ENCODE measurements at places on chromosomes 12 and 14.

DNA sequence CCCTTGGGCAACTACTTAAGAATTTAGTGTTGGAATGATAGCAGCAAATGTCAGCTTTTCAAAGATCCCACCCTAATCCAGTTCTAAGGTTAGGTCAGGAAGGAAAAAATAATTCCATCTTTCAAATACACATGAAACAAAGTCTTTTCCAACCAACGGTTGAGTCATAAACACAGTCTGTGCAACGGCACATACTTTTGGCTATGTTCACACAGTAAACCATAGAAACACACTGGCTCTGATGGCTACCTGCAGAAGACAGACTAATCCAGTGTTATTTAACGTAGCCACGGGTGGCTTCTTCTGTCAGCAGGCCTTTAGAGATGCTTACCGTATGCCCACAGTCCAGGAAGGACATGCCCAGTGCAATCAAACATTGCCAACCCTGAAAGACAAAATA, 35.7 kb downstream of the HIGD1C start:
- no peak for DNase-seq

GRCh38 chr14:92450351-92451070, 63.1 kb upstream of the RIN3 start:
- DNase-seq, result no peak

- no peak for DNase-seq
Observed at GRCh38 chr12:66387117-66387516, 84.8 kb downstream of the HELB start.

GRCh38 chr14:60197629-60198303, 32.6 kb upstream of the DHRS7 start:
- DNase-seq, result no peak

- peak; percentile 88 for DNase-seq
Observed at GRCh38 chr14:90409209-90409730, 12.4 kb downstream of the CALM1 start.

DNA sequence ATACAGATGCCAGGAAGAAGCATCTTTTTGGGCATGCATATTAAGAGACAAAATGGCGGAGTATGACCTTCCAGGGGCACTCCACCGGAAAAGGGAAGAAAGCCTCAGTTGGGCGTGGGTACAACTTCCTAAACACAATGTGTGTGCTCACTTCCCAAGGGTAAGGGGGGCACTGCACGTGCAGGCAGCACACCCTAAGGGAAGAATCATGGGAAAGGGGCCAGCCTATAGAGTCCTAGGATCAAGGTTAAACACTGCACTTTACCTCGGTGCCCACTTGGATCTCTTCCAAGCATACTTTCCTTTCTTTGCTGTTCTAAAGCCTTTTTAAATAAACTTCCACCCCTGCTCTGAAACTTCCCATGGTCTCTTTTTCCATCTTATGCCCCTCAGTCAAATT, 14.8 kb downstream of the OR6J1 start:
- no peak for DNase-seq

GRCh38 chr14:106069804-106070625, 543.6 kb downstream of the TMEM121 start:
- no peak for DNase-seq

- DNase-seq, result no peak
Observed at GRCh38 chr12:115990241-115990640, 287.3 kb downstream of the MED13L start.

- no peak for DNase-seq
Observed at GRCh38 chr12:5656836-5657235, 224.9 kb downstream of the NTF3 start.

- no peak for DNase-seq
Observed at GRCh38 chr12:99253068-99253467, 394.5 kb upstream of the GARIN6 start.

GRCh38 chr12:116919706-116920485, 9.1 kb downstream of the FBXW8 start:
- no peak for DNase-seq

DNA sequence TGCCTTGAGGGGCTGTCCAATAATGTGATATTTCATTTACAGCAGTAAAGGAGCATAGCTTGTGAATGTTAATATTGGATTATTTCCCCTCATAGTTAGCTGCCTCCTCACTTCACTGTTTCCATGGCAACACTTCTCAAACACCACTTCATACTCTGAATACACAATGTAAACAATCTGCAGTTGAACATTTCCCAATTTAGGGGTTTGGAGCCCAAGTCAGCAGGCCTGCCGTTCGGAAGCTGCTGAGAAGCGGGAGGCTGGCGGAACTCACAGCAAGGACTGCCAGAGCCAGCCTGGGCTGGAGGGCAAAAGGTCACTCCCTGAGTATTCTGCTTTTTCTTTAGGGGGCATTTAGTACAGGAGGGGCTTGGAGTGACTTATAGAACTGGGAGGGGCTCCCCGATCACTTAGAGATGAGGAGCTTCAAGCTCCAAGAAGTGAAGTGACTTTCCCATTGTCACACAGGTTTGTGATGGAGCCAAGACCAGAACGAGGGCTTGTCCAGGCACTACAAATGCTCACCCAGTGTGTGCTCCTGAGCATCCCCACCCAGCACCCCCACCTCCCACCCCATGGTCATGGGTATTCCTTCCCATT, 12.1 kb upstream of the SLC24A4 start:
- no peak for DNase-seq
